ENCODE measurements at places on chromosomes 6 and 20.

GRCh38 chr6:45676380-45676779, 298.6 kb upstream of the SUPT3H start:
- DNase-seq = no peak

DNA sequence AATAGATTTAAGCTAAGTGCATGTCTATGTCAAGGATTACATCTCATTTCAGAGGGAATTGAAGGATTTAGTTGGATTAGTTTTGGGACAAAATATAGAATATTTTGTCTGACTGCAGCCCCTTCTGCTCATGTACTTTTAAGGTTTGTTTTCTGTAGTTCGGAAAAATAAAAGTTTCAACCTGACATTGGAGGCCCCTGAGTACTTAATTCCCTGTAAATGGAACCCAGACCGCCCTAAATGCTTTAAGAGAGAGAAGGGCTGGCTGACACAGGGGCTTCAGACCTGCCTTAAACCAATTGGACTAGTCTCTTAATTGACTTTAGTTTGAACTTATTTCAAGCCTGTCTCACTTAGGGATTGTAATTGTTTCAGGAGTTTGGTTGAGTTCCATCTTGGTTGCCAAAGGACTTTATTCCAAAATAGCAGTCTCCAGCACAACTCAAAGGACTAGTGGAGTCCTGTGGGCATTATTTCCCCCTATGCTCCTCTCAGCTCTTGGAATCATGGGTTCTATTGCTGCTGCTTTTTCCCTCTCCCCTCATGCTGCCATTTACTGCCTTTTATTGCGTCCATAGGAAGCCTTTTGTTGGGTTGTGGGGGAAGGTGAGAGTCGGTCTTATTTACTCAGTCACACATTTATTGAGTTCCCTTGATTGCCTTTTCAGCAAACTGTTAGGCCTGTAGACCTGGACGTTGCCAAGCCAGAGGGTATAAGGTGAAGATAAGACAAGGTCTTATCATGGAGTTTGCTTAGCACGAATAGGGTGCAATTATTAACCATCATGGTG, 14.5 kb downstream of the BRD2 start:
- no peak for DNase-seq

GRCh38 chr6:156279261-156279969, 497.8 kb upstream of the ARID1B start:
- no peak for DNase-seq

DNA sequence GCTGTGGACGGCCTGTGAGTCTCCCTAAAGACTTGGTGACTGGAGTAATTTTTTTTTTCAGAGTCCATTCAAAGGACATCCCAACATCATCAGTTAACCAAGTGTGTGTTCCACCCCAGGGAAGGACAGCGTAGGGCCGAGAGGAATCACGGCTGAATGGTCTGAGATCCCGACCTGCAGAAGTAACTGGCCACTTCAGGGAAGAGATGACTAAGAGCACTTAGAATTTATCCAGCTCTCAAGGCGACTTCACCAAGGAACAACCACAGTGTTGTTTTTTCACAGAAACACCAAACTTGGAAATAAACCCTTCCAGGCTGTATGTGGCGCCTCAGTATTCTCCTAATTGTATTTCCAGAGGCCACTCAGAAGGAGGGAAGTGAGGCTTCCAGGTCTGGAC, 231.6 kb downstream of the FNDC1 start:
- no peak for DNase-seq

GRCh38 chr20:23151885-23152284, 65.8 kb upstream of the CD93 start:
- DNase-seq = no peak

DNA sequence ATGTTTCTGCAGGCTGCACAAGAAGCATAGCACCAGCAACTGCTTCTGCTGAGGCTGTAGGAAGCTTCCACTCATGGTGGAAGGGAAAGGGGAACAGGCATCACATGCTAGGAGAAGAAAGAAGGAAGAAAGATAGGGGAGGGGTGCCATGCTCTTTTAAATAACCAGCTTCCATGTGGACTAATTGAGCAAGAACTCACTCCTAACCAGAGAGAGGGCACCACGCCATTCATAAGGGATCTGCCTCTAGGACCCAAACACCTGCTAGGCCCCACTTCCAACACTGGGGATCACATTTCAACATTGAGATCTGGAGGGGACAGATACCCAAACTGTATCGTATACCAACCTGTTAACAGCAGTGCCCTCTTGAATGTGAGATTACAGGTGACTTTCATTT, 46.9 kb upstream of the ARMC2 start:
- DNase-seq = no peak

- no peak for DNase-seq
Measured at GRCh38 chr6:110654096-110654820, 161.0 kb downstream of the CDK19 start.

- no peak for DNase-seq
Measured at GRCh38 chr6:118859517-118860064, 34.4 kb upstream of the ASF1A start.

DNA sequence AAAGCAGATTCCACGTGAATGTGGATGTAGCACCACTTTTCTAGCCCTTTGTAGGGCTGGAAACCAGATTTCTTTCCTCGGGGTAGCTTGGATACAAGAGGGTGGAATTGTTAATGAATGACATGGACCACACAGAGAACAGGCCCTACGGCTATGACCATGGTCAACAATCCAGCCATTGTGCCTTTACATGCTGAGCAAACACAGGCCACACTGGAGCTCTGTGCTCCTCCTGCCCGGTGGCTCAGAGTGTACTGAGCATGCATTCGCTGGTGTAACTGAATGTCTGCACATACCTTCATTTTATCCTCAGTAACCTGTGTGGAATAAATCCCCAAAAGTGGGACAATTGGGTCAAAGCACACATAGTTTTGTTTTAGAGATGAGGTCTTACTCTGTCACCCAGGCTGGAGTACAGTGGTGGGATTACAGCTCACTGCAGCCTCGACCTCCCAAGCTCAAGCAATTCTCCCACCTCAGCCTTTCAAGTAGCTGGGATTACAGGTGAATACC, 32.8 kb downstream of the LRP11 start:
- no peak for DNase-seq

GRCh38 chr6:57159127-57159526, 13.0 kb upstream of the BAG2 start:
- DNase-seq = no peak

DNA sequence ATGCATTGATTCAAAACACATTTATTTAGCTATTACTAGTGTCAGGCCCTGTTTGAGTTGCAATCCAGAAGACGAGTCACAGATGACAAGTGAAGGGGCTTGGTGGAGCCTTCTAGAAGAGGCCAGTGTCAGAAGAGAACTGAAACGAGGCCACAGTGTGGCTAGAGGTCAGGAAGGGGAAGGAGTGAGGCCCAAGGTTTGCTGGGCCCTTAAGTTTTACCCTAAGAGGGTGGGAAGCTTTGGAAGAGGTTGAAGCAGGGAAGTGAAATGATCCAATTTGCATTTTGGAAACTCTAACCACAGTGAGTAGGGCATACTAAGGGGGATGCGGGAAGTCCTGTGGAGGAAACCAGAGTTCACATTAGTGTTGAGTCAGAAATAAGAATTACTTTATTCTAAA, 25.0 kb downstream of the TTK start:
- DNase-seq = no peak

DNA sequence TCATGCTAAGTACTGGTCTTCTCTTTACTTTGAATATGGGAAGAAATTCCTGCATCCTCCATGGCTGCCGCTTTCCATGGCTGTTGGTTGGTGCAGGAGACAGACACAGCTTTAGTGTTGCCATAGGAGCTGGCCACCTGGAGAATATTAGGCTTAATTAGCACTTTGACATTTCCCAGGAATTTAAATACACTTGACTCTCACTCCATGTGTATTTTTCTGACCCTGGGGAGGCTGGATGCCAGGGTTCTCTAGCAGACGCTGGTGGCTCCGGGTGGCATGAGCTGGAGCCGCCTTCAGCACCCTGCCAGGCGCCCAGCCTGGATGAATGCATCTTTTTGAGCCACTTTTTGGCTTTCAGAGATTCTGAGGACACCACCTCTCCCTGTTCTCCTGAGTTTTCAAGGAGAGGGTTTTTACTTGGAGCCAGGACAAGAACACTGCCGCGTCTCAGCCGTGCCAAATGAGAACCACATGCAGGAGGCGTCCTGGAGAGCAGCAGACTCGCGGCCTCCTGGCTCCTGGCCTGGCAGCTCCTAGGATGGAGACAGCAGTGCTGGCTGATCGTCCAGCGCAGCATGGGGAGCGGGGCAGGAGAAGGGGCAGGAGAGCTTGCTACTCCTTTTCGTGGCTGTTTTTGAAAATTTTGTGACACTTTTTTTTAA, 258.8 kb downstream of the SMOC2 start:
- no peak for DNase-seq

- no peak for DNase-seq
Measured at GRCh38 chr6:6723921-6724538, 135.5 kb downstream of the LY86 start.

Measured in activated naive CD8-positive, alpha-beta T cell treated with anti-CD3 and anti-CD28 coated beads for 36 hours (primary cell).